ENCODE measurements at places on chromosomes 11 and 22.

DNA sequence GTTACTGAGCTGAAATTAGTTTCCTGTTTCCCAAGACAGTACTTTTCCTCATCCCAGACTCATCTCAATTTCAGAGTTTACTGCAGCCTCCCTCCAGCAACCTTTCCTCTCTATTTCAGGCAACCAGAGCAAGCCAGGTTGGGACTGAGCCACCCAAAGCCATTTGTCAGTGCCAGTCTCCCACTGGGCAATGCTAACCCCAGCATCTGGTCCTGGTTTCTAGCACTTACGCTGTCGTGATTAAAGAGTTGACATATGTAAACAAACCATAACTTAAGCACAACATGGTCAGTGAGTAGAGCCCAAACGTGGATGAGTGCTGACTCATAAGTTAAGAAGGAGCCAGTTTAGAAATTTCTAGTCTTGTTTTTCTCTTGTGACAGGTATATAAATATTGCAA, 119.6 kb upstream of the BLID start:
- DNase-seq: no peak

DNA sequence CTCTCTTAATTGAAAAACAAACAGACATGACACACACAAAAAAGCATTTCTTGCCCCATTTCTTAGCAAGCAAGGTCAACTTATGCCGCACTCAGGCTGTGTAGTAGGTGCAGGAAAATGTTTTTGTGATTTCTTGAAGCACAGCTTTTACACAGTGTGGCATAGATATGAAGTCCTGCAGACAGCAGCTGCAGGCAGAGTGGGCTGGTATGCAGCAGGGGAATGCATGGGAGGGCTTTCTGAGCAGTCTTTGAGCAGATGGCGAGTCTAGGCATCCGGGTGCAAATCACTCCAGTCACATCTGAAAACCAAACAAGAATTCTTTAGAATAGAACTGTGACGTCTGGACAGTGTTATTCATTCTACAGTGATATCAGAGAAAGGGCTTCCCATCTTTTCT, 87.5 kb downstream of the BLID start:
- DNase-seq: no peak

DNA sequence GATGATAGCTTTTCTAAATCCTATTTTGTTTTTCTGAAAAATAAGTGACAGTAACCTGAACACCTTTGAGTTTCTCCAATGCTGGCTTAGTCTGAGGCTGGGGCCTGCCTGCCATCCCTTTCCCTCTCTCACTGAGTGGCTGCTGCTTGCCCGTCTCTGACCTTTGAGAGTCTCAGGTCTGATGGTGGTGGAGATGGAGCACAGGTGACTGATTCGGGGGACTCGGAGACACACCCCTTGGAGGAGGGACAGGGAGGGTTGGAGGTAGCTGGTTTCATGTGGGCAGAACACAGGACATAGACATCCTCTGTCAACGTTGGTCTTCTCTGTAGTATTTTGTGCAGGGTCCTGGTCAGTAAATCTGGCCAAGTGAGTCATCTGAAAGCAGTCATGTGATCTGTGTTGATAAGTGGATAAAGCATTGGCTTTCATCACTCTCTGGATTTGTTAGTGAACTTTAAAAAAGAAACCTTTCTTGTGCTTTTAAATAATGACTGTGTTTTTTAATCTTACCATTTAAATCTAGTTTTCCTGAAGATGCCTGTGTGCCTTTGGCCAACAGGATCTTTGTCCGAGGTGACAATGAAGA, 47.1 kb upstream of the CLDN5 start:
- DNase-seq: no peak

DNA sequence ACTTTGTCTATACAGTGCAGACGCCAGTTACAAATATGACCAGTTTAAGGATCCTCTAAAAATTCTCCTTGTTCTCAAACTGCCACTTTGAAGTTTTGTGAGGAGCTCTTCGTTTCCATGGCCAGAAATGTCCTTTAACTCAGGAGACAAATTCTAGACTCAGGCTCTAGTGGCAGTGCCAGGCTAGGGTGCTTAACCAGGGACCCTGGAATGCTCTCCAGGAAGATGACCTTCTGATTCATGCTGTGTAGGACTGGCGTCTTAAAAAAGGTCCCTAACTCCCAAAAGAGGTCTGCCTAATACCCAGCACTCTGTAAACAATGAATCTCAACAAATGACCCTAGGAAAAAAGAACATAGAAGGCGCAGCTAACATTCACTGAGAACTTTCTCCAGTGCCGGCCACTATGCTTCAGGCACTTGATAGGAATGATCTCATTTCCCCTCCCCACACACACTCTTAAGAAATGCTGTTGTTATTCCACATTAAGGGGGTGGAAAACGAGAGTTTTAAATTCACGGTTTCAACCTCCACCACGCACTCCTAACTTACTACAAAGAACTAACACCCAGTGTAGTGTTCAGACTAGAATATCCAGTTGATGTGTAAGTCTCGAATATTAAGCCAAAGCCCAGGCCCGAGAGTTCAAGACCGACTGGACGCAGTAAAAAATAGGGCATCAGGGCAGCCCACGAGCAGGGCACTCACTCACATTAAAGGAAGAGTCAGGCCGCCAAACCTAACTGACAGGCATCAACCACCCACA, 747 bp downstream of the NXF1 start:
- no peak for DNase-seq

DNA sequence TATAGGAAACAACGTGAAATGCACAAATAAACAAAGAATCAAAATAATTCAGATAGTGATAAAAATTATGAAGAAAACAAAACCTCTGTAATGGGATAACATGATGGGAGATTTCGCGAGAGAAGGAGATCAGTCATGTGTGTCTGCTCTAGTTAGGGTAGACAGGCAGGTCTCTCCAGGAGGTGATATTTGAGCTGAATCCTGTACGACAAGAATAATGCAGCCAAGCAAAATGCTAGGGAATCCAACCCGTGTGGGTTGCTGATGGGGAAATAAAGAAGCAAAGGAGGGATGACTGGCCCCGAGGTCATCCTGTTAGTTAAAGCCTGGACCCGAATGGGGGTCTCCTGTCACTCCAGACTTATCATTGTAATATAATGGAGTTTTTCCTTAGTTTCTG, 16.0 kb downstream of the MAML2 start:
- no peak for DNase-seq

DNA sequence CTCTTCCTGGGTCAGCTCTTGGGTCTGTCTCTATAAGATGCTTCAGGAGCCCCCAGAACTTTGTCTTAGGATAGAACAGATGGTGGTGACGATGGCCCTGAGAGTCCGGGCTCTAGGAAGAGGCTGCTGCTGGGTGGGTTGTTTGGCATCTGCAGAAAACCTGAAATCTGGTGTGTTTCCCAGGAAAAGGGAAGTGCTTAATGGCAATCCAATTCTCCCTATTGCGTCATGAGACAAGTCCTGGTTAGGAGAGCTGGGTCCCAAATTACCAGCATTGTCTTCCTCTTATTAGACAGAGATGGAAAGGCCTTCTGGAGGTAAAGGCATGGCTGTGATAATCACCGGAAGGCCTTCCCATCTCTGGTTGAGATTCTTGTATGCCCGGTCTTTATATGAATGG, 48.9 kb upstream of the GRAMD1B start:
- no peak for DNase-seq

- DNase-seq: no peak
Observed at GRCh38 chr22:32535531-32536190, 61.0 kb downstream of the FBXO7 start.

DNA sequence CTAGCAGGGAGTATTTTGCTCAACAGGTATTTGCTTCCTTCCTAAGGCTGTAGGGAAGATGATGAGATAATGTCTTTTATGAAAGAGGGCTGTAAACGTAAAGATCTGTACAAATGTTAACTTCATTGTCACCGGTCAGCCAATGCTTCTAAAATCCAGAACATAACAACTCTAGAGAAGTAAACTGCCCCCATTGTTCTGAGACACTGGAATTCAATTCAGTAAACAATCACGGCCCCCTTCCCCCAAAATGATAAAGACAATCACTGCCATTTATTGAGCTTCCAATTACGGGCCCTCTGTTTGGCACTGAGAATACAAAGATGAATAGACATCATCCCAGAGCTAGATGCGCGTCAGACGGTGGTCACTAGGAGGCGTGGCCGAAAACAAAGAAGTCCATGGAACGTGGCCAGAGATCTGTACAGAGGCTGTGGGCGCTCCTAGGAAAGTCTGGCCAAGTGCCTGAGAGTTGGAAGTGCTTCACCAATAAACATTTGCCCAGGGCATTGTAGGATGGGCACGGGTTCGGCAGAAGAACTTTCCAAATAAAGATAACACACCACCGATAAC, 576 bp downstream of the TMEM258 start:
- DNase-seq: peak; percentile 62

- no peak for DNase-seq
Observed at GRCh38 chr11:17294033-17294432, 17.5 kb downstream of the NUCB2 start.

GRCh38 chr11:65478388-65479183, 20.3 kb upstream of the MALAT1 start:
- DNase-seq: no peak

- DNase-seq: no peak
Observed at GRCh38 chr11:59040607-59041006, 45.5 kb upstream of the GLYATL1B start.

- no peak for DNase-seq
Observed at GRCh38 chr11:44268614-44269080, 41.3 kb downstream of the ALX4 start.

- DNase-seq: no peak
Observed at GRCh38 chr11:120184371-120184945, 26.4 kb upstream of the OAF start.

DNA sequence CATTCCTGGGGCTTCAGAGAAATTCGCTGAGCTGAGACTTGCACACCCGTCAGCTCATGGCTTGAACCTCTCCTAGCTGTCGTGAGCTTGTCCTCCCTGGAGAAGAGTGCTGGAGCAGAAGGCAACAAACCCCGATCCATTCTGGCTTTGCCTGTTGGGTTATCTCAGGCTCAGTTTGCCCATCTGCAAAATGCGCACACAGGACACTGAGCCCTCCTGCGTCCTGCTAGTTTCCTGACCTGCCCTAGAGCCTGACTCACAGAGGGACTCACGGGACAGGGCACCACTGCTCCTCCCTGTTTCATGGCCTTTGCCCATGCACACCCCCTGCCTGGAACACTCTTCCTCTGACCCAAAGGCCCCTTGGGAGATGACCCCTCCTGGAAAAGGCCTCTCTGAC, 365.0 kb downstream of the MN1 start:
- no peak for DNase-seq

DNA sequence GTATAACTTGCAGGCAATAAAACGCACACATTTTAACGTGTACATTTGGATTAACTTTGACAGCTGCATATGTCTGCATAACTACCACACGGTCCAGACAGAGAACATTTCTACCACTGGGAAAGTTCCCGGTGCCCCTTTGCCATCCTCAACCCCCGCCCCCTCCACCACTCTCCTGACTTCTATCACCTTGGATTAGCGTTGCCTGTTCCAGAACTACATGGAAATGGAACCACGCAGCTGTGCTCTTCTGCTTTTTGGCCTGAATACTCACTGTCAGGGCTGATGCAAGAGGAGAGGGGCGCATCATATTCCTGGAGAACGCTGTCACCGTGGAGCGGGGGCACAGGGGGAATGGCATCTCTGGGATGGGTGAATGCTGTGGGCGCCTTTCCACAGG, 62.1 kb downstream of the LRP5 start:
- DNase-seq: no peak

GRCh38 chr11:73149105-73149504, 7.0 kb upstream of the FCHSD2 start:
- no peak for DNase-seq
